ENCODE measurements at places on chromosomes 1 and 21. TPM values are rescaled to one million over a fixed set of nuclear protein-coding genes. Genes with fewer than 3 reads are reported as not detected.
A peak's percentile ranks its signal among the peaks of the same experiment; 100 is the strongest.

DNA sequence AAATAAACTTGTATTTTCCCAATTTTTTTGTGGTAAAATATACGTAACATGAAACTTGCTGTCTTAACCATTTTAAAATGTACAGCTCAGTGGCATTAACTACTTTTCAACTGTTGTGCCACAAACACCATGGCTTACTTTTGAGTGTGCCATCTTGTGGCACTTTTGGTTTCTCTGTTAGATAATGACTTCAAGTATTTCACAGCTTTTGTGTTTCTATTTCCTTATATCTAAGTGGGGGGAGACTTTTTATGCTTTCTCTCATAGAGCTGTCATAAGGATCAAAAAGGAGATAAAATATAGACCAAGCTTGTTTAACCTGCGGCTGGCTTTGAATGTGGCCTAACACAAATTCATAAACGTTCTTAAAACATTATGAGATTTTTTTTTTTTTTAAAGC, 44.3 kb downstream of the CDC14A start:
- DNase-seq: no peak

DNA sequence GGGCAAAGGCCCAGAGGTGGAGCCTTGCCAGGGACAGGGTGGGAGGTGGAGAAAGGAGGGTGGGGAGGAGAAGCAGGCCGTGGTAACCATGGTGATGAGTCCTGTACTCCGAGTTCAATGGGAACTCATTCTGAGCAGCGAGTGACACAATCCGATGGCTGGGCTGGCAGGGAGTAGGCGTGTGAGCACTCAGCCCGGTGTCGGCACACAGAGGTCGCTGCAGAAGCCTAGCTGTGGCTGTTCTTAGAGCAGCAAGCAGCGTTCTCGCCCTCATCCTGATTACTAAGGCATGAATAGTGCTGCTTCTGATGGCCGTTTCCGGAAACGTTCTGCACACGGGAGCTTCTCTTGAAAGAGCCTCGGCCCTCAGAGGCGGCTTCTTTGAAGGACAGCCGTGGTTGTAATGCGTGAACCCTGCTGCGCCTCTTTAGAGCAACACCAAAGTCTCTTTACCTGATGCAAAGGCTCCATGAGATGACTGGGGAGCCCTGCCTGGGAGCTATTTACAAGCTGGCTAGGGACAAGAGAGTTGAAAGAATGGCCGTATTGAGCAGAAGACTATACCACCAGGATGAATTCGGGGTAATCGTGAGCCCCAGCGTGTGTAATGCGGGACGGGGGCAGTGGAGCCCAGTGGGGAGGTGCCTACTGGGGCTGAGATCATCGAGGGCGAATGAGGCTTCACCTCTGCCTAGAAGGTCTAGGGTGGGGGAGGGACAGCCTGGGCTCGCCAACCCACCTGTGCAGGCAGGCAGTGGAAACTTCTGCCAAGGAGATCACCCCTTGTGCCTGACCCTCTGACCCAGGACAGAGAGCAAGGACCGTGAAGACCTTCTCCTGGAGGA, 72.8 kb upstream of the PAX7 start:
- DNase-seq: no peak

DNA sequence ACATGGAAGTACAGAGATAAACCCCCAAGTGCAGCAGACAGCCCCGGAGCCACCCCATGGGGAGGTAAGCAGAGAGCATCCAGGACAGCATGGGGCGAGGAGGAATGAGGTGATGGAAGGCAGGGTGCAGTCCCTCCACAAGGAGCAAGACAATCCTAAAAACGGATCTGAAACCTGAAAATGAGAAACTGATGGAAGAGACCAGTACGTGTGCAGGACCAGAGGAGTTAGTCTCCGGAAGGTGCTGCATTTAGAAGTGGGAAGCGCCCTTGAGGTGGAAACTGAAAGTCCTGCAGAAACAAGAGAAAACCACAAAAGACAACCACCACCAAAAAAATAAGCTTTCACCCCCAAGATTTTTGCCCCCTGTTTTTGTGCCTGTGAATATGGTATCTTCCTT, 17.4 kb upstream of the DDOST start:
- no peak for DNase-seq

DNA sequence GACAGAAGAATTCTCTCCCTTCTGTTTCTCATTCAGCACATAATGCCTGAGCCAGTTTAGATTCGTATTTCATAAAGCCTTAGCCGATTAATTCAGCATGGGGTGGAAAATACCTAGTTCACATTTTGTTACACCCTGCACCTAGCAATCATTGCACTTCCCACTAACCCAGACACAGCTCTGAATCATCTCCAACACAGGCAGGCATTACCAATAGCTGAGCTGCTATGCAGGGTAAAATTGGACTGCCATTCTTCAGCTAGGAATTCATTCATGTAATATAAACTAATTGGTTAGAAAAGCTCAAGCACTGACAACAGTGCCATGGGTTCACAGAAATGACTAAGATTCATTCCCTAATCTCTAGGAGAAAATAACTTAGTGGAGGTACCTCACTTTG, 26.9 kb upstream of the NKAIN1 start:
- no peak for DNase-seq

DNA sequence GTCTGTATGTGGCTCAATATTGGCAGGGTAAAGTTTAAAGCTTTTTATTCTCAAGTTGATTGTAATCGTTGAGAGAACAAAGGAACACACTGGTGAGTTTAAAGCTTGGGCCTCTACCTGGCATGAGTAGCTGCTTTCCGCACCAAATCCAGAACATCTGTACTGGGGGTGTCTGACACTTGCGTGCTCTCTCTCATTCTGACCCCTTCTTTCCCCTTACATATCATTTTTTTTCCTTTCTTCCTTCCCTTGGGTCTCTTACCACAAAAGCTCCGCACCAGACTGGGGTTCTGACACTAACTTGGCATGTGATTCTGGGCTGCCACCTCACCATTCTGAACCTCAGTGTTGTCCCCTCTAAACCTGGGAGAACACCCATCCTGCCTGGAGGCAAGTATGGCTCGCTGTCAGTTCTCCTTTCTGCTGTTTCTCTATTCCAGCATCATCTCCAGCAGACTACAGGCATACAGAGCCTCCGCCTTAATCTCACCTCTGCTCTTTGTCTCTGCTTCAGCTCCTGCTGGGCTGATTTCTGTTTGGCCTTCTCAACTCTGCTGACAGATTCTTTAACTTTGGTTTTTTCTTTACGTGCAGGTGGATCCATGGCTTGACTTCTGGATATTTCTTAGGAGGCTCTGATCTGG, 859 bp upstream of the ERMAP start:
- no peak for DNase-seq

DNA sequence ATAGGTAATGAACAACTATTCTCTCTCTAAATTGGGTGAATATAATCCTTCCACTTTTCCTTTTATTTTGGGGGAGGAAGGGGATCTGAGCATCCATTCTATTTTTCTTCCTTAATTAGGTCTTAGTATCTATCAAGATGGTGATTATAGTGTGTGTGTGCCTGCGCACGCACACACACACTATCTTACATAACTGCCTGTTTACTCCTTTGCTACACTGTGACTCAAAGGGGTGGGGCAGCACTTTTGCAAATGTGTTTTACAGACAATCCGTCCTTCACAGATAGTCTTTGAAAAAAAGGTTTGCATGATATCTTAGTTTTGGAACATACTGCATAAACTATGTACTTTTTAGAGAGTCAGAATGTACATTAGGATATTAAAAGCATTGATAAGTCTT, 191.5 kb downstream of the SDCCAG8 start:
- DNase-seq: peak; percentile 25

DNA sequence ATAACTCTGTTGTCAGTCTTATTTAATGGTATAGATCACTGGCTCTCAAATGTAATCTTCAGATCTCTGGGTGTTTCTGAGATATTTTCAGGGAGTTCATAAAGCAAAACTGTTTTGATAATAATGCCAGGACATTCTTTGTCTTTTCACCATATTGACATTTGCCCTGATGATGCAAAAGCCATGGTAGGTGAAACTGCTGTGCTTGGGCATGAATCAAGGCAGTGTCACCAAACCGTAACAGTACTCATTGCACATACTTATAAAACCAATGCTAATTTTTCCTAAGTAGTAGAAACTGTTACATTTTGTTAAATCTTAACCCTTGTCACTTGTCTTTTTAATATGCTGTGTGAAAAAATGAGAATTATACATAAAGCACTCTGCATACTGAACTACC, 76.0 kb downstream of the RPS6KC1 start:
- DNase-seq: no peak

GRCh38 chr1:184499616-184500015, 112.8 kb downstream of the C1orf21 start:
- no peak for DNase-seq

DNA sequence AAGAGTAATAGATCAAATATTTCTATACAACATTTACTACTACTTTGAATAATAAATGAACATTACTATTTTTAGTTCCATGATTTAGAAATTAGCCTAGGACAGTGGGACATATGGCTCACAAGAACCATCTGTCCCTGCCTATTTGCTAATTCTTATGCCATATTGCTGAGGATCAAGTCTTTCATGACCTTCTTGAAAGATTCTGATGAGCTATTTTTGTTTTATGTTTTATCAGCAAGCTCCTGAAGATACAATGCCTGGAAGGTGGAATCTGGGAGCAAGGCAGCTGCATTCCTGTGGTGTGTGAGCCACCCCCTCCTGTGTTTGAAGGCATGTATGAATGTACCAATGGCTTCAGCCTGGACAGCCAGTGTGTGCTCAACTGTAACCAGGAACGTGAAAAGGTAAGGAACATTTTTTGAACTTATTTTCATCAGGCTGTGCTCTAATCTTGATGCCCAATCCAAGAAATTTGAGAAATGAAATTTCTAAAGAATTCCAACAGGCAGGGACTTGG, 326.7 kb downstream of the PAPPA2 start:
- DNase-seq: peak; percentile 11

The KDF1 gene
- total RNA-seq: not detected

The KLF17 gene
- not detected for total RNA-seq
